ENCODE measurements at places on chromosomes 12 and 14.

GRCh38 chr12:116401565-116401964 lies 124.1 kb upstream of the MED13L start:
- no peak for DNase-seq

DNA sequence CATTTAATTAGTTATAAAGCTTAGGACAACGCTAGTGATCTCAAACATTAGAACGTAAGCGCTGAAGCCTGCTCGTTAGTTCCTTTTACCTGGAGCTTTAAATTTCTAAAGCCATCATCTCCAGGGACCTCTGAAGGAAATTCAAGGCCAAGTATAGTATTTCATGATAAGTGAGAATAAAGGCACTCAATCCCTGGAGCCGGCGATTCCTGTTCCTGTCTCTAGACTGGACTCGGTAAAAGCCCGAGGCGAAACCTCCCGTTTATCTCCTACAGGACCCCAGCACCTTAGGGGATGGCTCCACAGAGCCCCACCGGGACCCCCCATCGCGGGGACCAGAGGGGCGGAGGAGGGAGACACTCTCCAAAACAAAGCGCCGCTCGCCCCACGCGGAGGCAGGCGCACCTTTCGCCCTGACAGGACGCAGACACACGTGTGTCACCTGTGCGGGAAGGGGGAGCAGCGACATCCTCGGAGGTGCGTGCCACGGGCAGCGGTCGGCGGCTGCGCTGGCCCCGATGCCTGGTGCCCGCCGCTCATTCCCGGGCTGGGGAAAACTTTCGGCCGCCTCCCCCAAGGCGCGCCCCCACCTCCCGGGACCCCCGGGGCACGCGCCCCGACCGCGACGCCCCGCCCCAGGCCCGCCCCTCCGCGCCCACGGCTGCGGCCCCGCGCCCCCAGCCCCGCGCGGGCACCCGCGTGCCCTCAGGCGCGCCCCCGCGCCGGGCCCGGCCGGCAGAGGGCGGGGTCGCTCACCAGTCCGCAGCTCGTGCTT lies 678 bp downstream of the RPS6KA5 start:
- DNase-seq, result peak; percentile 61

DNA sequence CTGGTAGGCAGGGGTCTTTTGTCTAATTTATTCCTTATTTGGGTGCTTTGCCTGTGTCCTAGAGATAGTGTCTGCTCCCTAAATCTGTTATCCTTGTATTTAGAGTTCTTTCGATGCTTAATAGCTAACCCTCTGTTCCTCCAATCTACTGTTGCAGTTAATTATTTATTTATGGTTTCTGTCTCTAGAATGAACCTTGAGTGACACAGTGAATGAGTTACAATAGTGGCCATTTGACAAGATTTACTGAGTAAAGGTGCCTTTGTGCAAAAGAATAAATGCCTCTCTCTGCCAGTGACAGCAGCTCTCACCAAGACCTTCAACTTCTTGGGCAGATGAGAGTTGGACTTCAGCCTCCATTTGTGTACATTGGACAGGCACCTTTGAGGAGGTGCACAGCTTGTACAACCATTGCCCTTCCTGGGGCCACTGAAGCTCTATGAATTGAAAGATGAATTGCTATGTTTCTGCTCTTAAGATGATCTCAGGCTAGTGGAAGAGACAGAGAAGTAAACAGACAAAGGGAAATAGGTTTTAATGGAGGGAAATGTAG lies 165.9 kb downstream of the DERA start:
- no peak for DNase-seq

- DNase-seq, result no peak
Measured at GRCh38 chr12:96861656-96862055, 45.4 kb upstream of the NEDD1 start.

GRCh38 chr12:40999210-40999609 lies 188.9 kb upstream of the PDZRN4 start:
- DNase-seq, result no peak

DNA sequence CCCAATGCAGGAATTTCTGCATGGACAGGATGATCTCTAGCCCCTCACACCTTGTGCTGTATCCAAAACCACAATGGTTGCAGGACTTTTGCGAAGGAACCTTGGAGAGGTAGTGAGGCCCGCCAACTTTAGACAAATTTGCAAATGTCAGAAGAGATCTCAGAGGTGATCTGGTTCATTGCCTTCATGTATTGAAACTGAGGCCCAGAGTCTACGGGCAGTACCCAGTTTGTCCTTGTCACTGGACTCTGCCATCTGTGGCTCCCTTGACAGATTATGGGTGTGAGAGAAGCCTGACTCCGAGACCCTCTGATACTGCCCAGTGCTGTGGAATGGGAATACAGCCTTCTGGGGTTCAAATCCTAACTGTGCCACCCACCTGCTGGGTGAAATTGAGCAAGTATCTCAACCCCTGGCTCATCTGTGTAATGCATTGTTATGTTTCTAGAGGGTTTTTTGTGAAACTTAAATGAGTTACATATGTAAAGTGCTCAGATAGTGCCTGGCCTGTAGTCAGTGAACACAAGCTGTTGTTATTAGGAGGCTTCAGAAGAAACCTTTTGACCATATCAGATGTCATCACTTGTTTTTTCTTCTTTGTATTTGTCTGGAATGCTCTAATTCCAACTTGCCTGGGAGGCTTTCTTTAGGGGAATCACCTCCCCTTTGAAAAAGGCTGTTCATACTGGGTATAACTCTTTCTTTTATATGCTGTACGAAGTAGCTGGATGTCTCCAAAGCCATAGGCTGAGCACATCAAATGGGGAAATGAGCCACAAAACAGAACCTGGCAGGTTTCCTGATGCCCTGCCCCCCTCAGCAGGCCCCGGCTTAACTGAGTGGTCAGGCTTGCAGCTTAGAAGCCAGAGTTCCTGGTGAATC lies 71.4 kb upstream of the SRSF5 start:
- no peak for DNase-seq

DNA sequence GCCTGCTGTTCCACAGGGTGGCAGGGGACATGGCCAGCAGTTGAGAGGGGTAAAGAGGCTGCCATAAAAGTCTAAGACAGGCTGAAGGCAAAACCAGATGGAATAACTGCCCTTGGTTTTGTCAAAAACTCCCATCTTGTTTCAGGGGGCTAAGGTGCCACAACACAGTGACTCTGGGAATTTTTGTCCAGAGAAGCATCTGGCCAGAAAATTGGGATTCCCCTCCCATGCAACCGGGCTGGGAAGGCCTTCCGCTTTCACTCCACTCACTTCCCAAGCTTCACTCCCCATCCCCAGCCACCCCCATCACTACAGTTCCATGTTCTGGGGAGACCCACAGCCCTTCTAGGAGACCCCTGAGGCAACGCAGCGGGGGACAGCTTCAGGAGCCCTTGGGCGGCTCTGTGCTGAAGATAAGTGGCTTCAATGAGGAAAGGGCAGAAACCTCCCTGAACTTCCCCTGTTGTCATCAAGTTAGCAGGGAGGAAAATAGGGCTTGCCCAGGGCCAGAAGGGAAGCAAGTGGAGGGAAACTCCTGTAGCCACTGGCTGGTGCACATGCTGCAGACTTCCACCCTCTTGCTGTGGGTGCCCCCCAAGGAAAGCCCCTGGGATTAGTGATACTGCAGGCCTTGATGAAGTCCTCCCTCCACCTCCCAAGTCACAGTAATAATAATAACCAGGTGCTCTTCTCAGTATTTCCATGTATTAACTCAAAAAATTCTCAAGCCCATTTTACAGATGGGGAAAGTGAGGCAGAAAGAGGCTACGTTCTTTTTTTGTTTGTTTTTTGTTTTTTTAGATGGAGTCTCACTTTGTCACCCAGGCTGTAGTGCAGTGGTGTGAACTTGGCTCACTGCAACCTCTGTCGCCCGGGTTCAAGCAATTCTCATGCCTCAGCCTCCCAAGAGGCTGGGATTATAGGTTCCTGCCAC lies 6.0 kb downstream of the TMEM229B start:
- DNase-seq, result no peak

- no peak for DNase-seq
Measured at GRCh38 chr12:22729957-22730443, 105.0 kb downstream of the ETNK1 start.

DNA sequence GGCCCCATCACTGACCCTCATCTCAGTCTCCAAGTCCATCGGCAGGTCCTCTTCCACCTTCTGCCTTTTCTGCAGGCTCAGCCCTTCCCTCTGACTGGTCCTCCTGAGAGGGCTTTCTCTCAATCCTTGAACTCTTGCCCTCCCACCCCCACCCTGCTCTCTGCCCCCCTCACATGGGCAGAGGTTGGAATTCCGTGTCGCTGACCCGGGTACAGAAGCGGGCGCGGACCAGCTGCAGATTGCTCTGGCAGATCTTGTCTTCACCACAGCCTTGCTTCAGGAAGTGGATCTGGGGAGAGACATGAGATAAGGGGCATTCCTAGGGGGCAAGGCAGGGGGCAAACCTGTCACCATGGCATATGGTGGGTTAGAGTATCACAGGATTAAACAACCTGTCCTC lies 12.4 kb downstream of the ITGA7 start:
- no peak for DNase-seq

DNA sequence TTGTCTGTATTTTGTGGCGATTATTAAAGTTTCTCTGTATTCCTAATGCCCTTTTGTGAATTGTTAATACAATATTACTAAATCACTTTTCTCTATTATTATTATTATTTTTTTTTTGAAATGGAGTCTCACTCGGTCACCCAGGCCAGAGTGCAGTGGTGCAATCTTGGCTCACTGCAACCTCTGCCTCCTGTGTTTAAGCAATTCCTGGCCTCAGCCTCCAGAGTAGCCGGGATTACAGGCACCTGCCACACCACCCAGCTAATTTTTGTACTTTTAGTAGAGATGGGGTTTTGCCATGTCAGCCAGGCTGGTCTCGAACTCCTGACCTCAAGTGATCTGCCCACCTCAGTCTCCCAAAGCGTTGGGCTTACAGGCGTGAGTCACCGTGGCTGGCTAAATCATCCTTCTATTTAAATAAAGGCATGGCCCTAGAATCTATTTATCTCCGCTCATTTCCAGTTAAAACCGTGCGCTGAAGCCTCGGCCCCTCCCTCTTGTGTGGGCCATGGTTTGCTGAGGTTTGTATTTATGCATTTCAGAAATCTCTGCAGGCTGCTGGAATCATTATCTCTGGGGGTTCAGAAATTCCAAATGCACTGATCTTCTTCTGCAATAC lies 1136.4 kb upstream of the TMEM132C start:
- no peak for DNase-seq

GRCh38 chr12:120640861-120641833 lies 721 bp downstream of the CABP1 start:
- peak; percentile 41 for DNase-seq

- no peak for DNase-seq
Measured at GRCh38 chr12:91620992-91621391, 438.4 kb upstream of the DCN start.

DNA sequence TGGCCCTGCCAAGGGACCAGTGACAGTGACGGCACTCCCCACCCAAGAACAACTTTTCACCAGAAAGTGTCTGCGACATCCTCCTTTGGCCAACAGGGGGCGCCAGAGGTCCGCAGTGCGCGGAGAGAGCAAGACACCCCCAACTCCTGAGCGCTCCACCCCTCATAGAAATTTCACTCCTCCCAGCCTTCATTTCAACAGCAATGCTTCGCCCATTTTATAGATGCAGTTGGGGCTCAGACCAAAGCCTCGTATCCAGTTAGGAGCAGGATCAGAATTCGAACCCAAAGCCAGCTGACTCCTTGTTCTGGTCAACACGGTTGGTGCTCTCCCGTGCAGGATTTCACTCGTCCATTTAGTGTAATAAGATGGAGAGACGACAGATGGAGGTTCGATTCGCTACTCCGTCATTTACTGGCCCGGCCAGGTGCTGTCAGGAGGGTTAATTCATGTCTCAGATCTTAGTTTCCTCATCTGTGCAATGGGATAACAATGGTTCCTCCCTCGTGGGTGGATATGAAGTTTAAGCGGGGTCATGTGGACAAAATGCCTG lies 2.4 kb upstream of the POP5 start:
- peak; percentile 71 for DNase-seq

GRCh38 chr12:84550518-84550917 lies 362.1 kb downstream of the SLC6A15 start:
- no peak for DNase-seq

DNA sequence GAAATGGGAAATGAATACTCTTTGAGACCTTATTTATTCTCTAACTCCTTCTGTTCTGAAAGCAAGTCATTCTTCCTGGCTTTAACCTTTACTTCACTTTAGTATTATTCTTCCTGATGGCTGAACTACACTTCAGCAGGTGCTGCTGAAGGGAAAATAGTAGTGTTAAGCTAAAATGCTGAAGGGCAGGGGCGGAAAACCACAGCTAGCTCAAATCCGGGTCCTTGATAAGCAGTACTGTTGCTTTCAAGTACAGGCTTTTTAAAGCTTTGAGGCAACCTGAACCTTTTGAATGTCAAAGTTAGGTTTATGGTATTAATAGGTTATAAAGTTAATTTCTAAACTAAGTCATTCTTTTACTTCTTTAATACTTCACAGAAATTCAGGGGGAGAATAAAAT lies 10.7 kb downstream of the CCDC196 start:
- DNase-seq, result peak; percentile 10

GRCh38 chr12:18250313-18250916 lies 10.9 kb upstream of the PIK3C2G start:
- no peak for DNase-seq

GRCh38 chr12:112967858-112968257 lies 10.5 kb upstream of the OAS2 start:
- DNase-seq, result no peak

DNA sequence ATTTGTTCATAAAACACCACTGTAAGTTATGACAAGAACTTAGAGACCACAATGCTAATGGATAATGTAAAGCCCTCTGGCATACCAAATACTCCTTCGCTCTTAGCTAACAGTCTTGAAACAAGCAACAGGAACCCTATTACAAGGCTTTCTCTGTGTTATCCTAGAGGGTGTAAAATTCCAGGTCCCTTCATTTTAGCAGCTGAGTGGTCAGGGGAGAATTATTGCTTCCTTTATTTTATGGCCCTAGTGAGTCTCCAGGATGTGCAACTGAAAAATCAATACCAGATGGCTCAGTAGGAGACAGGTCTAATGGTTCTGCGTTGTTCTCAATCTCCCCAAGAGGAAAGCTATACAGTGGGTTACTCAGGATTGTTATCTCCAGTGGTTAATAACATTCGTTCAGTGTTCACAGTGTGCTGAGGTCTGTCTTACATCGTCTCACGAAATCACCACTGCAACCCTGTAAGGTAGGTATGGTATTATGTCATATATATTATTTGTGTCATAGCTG lies 172.7 kb upstream of the CNOT2 start:
- no peak for DNase-seq

GRCh38 chr12:89779090-89779489 lies 70.5 kb upstream of the ATP2B1 start:
- DNase-seq, result no peak

- no peak for DNase-seq
Measured at GRCh38 chr14:50871914-50872732, at the start of gene ABHD12B. TSS of gene ABHD12B (plus strand) at chr14:50872053. CDS start at chr14:50872175, 122 bp downstream.

GRCh38 chr14:95077345-95077744 lies 80.0 kb downstream of the DICER1 start:
- DNase-seq, result no peak

GRCh38 chr14:75411214-75411540 lies 16.6 kb upstream of the JDP2 start:
- DNase-seq, result no peak

GRCh38 chr12:107718606-107719005 lies 33.0 kb downstream of the PWP1 start:
- DNase-seq, result no peak

Measured in central memory CD4-positive, alpha-beta T cell (primary cell).